Activated CD8-positive, alpha-beta memory T cell treated with anti-CD3 and anti-CD28 coated beads, Interleukin-2, amount 10 ng/mL, durations not matched to agents 7 days and 5 days (primary cell): ENCODE measurements at places on chromosomes 6 and 20.
A peak's percentile ranks its signal among the peaks of the same experiment; 100 is the strongest.

- no peak for DNase-seq
These were observed 17.1 kb upstream of the ASF1A start for GRCh38 chr6:118876814-118877213.

- DNase-seq = no peak
These were observed 492.0 kb upstream of the MMS22L start for GRCh38 chr6:97775012-97775411.

DNA sequence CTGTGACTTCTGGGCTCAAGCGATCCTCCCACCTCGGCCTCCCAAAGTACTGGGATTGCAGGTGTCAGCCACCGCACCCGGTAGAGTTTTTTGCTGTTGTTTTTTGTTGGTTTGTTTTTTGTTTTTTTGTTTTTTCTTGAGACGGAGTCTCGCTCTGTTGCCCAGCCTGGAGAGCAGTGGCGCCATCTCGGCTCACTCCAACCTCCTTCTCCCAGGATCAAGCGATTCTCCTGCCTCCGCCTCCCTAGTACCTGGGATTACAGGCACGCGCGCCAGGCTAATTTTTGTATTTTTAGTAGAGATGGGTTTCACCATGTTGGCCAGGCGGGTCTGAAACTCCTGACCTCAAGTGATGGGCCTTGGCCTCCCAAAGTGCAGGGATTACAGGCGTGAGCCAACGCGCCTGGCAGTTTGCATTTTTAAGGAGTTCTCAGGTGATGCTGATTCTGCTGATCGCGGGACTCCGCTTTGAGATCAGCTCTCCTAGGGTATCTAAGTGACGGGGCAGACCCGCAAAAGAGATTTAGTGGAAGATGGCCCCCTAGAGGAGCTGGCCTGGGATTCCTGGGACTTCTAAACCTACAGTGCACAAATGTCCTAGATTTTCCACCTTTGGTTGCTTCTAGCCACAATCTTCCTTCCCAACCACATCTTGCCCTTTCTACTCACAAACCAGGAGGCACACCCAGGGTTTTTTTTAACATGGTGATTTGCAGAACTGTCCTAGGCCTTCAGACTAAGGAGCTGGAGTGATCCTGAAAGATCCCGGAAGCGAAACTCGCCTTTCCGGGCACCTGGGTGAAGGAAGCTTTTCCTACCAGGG, 45.2 kb downstream of the DPPA5 start:
- DNase-seq = no peak

DNA sequence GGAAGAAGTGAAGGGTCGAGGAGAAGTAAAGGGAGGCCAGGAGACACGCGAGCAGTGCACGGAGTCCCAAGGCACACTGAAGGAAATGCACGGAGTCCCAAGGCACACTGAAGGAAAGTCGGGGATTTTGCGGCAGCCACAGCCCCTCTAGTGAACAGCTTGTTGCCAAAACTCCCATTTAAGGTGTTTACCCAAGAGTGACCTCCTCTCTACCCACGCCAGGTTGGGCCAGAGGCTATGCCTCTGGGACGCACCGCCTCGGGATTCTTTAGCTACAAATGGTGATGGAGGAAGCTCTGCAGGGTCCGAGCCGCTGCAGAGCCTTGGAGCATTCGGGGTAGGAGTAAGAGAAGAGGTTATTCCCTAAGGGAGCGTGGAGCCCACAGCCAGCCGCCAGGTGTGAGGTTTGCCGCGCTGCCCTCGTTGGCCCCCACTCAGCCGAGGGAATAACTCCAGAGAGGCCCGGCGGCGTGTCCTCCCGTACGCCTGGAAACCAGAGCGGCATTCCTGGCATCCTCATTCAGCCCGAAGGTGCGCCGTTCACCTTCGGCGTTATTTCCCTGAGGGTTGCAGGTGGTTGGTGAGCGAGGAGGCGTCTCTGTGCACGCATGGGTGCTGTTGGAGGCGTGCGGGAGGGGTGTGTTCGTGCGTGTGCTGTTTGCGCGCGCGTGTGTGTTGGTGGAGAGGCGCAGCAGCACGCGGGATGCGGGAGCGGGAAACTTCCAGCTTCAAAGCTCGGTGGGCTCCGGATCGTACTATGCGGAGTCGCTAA, 3.4 kb upstream of the MAFB start:
- DNase-seq = no peak

DNA sequence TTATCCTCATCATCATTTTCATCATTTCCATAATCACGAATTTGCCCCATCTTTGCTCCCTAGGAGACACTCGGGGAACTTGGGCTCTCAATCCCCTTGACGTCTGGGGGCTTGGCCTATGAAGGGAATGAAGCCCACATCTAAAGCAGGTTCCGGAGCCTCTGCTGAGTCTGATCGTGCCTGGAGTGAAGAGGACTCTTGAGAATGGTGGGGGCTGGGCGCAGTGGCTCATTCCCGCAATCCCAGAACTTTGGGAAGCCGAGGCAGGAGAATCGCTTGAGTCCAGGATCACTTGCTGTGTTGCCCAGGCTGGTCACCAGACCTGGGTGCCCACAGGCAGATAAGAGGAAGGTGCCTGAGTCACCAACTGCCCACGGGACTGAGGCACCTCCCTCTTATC, 114.5 kb downstream of the SYCP2 start:
- DNase-seq = peak; percentile 21

DNA sequence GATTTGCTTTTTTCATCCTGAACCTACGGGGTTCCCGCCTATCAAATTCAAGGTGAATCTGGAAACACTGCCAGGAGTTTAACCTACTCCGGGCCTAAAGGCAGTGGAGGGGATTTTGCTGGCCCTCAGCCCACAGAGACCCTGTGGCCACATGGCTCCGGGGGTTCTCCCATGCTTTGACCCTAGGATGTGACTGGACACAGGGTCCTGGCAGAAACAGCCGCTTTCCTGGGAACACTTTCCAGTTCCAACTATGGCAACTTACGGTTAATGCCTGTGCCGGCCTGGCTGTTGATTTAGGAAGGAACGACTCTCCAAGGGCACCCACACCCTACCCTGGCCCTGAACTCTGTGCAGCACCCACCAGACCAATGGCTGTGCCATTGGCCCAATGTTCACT, 141.7 kb upstream of the RPS6KA2 start:
- peak; percentile 19 for DNase-seq

DNA sequence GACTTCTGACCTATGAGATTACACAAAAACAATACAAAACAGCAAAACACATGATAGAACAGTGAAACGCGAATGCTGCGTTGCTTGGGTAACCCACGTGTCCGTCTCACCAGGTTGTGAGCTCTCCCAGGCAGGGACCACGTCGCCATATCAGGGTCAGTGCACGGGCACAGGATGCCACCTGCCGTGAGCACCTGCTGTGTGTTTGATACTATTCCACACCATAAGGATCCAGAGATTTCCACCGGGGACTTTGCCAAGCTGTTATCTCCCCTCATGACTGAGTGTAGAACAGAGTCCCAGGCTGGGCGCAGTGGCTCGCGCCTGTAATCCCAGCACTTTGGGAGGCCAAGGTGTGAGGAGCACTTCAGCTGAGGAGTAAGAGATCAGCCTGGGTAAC, 288.0 kb downstream of the BMP7 start:
- DNase-seq = no peak
